Jurkat, Clone E6-1 (cell line): ENCODE measurements at places on chromosomes 5 and 9.

DNA sequence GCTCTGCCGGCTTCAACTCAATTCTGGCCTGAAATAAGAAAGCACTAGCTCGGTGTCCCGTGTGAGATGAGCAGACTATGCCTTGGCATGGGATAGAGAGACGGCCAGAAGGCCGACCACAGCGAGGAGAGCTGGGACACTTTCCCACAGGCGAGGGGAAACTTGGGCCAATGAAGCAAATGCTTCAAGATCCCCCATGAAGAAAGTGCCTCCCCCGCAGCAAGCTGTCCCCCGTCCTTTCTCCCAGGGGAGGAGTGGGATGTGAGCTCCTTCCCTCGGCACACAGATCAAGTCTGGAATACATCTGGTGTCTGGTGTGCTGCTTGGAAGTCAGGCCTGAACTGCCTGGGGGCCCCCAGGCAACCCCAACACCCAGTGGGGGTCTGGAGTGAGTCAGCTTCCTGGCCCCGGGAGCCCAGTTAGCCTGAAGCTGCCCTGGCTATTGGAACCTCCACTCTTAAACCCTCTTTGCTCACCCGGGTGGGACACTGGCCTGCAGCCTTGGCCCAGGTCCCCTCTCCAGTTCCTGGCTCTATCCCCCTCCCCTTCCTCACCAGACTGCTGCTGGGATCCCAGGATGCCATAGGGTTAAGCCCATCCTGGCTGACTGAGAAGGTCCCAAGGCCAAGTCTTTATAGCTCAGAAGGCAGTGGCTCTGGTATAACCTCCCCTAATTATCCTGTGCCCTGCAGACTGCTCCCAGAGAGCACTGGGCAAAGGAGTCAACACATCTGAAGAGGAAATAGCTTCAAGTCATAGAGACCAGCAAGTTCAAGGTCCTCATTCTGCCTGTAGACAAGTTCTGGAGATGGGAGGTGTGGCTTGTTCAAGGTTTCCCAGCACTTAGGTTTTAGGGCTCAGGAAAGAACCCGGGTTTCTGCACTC lies 205.3 kb downstream of the TTLL11 start:
- DNase-seq: no peak

DNA sequence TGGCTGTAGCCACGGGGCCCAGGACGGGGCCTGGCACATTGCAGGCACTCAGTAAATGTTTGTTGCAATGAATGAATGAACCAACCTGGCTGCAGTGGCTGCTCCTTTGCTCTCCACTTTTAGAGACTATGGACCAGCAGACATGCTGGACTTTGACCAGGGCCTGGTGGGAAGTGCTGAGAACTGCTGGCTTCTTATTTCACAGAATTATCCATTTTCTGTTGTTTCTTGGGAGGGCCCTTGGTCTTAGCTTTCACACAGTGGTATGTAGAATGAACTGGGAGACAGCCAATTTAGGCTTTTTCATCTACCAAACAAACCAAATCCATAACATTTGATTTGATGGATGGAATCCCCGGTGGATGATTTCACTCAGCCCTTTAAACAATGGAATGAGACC lies 78.0 kb upstream of the LHFPL2 start:
- no peak for DNase-seq

GRCh38 chr5:81908771-81909170 lies 63.1 kb upstream of the ATG10 start:
- no peak for DNase-seq

DNA sequence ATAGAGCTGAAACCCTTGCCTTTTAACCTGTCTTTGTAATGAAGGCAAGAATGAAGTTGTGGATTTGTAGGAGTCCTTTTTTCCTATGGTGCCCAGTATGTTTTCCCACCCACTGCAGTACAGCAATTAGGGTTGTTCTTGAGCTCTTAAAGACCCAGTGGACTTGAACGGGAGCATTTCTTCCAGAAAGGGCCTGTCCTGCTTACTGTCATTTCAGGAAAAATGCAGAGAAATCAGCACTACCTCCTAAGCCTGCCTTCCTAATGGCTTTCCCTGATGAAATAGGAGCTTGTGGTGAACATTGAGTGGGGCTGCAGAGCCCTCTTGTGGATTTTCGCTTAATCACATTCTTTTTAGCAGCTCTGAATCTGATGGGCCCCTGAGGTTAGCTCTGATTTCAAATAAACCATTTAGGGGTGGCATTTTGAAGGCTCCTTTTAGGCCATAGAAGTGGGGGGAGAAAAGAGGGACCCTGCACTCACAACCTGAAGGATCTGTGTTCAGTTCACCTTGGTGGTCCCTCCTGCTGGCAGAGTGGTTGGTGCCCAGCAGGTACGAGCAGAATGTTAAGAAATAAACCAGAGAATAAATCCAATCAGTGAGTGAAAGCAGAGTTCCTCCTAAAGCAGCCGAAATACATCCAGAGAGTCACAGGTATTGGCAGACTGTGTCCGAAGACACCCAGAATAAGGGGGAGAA lies 188.0 kb upstream of the KLF9 start:
- peak; percentile 47 for DNase-seq

- DNase-seq: no peak
These were observed 80.0 kb downstream of the SUSD1 start for GRCh38 chr9:112094948-112095681.

DNA sequence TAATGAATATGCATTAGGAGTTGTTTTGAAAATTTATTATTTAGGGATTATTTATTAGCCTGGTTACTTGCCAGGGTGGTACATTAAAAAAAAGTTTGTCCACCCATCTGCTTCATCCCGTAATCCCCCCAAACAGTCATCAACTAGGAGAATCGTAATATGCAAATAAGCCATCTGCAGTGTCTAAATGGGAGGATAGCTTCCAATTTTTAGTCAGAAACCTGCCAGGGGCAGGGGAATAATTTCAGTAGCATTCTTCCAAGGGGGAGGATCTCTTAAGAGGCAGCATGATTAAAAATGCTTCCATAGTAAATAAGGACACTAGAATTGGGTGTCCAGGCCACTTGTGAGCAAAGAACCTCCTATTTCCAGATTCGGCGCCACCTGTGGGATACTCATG lies 43.3 kb downstream of the SH3GL2 start:
- no peak for DNase-seq

DNA sequence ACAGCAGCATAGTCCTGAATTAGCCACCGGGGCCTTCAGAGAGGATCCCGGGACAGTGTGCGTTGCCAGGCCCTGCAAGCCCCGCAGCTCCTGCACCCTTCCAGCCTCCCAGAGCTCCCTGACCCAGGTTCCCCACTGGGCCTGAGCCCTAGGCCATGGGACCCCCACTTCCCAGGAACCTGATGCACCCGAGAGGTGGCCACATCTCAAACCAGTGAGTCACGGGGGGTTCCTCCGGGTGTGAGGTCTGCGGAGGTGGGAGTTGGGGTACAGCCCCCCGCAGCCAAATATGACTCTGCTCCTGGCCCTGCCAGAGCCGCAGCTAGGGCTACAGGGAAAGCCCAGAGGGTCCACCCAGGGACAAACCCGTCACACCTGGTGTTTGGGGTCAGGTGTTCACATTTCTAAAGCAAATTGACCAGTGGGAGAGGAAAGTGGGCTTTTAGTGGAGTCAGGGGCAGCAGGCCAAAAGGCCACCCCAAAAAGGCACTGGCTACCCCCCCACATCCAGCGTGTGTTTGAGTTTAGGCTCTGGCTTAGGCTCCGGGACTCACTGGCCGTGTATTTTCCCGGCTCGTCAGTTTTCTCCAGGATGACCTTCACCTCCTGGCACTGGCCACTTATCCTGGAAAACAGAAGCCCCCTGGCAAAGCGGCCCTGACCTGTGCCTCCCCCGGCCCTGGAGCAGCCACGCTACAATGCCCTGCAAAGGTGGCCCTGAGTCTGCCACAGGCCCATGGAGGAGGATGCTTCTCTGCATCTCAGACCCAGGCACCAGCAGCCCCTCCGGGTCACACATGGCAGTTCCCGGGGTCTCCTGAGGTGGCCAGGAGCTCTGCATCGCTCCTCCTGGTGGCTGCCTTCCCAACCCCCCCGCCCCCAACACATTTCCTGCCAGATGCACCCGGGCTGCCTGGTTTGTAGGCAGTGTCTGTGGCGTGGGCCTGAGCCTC lies 17.4 kb upstream of the OBP2B start:
- no peak for DNase-seq

DNA sequence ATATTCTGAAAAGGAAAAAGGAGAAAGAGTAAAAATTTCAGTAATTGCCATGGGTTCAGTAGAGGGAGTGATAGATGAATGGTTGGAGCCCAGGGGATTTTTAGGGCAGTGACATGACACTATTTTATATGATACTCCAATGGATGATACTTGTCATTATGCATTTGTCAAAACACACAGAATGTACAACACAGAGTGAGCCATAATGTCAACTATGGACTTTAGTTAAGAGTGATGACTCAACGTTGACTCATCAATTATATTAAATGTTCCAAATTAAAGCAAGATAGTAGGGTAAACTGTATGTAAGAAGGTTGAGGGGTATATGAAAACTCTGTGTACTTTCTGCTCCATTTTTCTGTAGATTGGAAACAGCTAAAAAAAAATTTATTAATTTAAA lies 586.4 kb downstream of the TAF11L14 start:
- DNase-seq: no peak

- no peak for DNase-seq
These were observed 424.1 kb upstream of the CD180 start for GRCh38 chr5:67620424-67621397.

- no peak for DNase-seq
These were observed 19.7 kb downstream of the MYO10 start for GRCh38 chr5:16916262-16916878.

DNA sequence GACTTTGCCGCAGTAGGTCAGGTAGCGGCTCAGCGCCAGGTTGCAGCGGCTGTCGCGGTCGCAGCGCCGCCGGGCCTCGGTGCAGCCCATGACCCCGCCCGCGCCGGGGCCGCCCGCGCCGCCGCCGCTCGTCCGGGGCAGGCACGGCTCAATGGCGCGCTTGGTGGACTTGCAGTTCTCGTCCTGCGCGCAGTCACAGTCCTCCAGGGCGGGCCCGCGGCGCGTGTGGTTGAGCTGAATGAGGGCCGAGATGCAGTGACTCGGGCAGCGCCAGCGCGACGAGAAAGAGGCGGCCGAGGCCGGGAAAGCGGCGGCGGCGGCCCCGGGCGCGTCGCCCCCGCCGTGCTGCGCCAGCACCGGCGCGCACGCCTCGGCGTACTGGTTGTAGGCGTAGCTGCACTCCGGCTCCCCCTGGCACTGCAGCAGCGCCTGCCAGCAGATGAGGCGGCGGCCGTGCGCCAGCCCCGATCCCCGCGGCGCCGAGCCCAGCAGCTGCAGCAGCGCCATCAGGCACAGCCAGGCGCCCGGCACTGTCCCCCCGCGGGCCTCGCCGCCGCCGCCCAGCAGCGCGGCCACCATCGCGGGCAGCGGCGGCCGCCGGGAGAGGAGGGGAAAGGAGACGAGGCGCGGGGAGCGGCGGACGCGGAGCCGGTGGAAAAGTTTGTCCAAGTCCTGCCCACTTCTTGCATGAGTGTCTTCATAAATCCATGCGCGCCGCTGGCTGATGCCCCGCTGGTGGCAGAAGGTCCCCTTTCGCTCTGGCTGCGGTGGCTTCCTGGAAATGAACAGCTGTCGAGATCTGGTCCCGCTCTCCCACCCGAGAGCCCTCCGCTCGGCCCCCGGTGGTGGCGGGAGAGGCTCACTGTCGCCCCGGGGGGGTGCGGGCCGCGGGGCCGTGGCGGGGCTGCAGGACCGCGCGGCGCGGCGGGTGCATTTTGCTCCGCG lies 833 bp downstream of the GAS1 start:
- peak; percentile 57 for DNase-seq

DNA sequence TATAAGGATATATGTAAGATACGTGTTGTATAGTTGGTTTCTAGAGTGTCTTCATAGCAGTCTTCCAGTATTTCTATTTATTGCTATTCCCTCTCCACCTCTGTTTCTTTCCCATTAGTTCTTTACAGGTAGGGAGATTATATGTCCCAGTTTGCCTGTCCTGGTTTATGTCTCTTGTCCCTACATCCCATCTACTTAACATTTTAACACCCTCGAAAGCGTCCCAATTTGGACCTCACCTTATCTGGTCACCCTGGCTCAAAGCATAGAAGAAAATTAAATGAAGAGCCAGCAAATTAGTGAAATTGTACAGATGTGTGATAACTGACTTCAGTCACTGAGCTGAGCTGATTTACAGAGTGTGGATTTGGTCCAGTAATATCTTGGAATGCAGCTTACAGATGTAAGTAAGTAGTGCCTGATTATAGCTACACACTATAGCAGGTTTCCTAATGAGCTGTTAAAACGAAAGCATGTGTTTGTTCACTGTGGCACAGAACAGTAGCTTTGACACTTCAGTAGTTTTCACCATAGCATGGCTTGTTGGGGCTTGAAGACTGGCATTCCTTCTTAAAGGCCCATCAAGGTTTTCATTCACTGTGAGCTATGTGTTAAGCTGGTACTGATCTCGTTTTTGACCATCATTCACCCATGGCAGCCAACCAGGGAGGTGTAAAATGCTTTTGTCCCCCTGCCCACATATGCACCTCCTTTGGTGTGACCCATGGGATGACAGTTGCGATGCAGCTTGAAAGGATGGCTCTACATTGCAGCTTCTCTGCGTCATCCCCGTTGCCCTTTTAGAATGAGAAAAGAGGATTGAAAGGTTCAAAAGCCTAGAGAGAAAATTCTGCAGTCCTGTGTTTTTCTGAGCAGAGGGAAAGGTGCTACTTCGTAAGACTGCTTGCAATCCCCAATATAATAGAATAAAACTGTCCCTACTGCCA lies 192.1 kb upstream of the DMRT1 start:
- no peak for DNase-seq

- no peak for DNase-seq
These were observed 65.4 kb downstream of the ZNF618 start for GRCh38 chr9:113941526-113941925.

GRCh38 chr5:98978528-98978927 lies 49.7 kb upstream of the CHD1 start:
- no peak for DNase-seq

DNA sequence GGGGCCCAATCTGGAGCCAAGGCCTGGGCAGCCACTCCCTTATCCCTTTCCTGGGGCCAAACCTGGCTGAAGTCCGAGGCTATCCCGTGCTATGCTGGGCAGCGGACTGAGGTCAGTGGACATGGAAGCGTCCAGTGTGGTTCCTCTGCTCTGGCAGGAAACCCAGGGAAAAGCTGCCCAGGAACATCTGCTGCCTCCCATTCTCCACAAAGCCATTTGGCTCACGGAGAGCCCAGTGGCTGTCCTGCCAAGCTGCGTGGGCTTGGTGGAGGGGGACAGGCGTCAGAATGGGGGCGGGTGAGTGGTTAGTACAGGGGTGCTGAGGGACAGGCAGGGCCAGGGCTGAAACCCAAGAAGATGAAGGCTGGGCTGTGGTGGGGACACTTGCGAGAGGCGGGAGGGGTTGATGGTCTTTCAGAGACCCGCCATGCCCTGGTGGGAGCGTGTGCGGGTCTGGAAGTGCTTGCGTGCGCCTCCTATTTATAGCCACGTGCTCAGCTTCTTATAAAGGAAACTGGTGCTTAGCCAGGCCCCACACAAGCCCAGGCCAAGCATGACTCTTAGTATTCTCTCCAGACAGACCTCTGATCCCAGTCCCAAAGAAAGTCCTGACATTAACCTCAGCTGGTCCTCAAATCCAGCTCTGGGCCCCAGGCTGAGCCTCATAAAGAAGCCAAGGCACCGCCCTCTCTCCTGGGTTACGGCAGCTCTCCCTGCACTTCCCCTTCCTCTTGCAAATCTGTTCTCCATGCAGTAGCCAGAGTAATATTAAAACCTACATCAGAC lies 9.4 kb upstream of the SLC6A7 start:
- no peak for DNase-seq
